ENCODE measurements at places on chromosomes 6 and 20.
A peak's percentile ranks its signal among the peaks of the same experiment; 100 is the strongest.

DNA sequence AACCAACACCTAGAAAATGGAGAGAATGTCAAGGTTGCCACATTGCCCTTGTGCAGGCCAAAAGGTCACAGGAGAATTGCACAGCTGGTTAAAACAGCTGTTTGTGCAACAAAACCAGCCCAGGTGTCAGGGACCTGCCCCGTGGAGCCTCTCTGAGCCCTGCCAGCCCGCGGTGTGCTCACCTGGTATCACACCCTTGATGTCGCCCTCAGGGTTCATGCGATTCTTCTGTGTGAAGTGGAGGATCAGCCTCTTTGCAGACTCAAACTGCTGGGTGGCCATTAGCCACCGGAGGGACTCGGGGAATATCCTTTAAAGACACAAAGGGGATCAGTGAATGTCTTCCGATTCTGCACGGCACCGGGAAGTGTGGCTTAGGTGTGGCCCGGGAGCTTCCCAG is 39.2 kb downstream of the PSMG4 start:
- DNase-seq, result no peak

- no peak for DNase-seq
Measured at GRCh38 chr6:100230115-100230952, 234.4 kb downstream of the SIM1 start.

DNA sequence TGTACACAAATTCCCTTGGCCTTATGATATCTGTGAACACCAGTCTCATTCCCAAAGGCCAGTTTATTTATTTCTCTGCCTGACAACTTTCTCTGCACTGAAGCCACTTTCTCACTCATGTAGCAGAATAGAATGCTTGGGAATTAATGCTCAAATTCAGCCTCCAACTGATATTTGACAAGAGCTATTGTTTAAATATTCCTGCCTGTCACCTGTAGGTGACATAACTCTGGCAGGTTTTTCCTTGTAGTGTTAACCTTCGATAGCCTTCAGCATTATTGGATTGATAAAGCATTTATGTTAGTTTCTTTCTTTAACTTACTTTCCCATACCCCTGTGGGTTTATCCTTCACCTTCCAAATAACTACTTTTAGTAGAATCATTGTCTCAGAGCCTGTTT is 1183.2 kb upstream of the ADGRB3 start:
- no peak for DNase-seq

DNA sequence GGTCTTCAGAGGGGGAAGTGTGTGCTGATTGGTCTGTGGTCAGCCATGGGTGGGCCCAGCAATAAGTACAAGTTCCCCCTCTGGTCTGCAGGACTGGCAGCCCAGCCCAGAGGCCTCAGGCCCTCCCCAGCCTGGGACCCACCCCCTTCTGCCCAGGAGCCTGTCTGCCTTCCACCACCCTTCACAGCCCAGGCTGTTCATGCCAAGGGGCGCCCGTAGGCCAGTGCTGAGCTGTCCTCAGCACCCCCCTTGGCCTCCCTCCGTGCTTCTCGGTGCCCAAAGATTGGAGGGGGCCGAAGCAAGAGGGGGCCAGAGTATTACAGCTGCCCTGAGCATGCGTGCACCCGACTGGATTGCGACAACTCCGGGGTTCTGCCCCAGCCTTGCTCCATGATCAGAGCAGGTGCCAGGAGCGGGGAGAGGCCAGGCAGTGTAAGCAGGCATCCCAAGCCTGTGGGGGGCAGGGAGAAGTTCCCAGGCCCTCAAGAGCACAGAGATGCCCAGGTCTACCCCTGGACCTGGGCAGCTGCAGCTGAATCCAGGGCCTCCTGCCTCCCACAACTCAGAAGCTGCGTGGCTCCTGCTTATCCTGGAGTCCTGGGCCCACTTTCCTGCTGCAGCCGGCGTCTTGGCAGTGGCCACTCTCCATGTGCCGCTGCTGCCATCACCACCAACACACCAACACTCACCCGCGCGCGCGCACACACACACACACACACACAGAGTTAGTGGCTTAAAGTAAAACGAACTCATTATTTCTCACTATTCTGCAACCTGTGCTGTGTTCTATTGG is 33.3 kb downstream of the CST9L start:
- DNase-seq, result no peak

DNA sequence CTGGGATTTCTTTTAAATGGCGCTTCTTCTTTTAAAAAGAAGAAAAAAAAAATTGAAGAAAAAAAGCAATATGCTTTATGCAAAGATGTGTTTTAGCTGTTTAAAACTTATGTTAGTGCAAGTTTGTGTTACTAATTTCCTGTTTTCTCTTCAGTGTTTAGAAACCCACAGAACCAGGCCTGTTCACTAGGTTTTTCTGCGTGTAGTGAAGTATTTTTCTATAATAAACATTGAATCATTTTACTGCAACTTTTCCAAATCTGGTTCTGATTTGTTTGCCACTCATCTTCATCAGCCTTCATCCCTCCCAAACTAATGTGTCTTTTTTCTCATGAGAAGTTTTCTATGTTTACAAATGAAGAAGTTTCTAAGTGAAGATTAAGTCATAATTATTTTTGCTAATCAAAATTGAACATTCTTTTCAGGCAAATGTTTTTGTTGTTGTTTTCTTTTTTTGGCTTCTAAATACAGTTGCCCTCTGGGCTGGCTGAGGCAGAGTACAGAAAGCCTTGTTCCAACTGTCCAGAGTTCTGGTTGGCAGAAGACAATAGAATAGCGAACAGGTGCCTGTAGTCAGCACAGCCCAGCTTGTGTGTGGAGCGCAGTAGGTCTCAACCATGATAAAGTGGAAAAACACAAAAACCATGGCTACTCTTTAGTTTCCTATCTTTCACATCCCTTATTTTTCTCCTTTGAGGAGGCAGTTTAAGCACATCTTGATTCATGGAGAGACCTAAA is 14.5 kb downstream of the ZNF76 start:
- no peak for DNase-seq

GRCh38 chr6:135183002-135183531 is 2.0 kb downstream of the MYB start:
- DNase-seq, result peak; percentile 63

DNA sequence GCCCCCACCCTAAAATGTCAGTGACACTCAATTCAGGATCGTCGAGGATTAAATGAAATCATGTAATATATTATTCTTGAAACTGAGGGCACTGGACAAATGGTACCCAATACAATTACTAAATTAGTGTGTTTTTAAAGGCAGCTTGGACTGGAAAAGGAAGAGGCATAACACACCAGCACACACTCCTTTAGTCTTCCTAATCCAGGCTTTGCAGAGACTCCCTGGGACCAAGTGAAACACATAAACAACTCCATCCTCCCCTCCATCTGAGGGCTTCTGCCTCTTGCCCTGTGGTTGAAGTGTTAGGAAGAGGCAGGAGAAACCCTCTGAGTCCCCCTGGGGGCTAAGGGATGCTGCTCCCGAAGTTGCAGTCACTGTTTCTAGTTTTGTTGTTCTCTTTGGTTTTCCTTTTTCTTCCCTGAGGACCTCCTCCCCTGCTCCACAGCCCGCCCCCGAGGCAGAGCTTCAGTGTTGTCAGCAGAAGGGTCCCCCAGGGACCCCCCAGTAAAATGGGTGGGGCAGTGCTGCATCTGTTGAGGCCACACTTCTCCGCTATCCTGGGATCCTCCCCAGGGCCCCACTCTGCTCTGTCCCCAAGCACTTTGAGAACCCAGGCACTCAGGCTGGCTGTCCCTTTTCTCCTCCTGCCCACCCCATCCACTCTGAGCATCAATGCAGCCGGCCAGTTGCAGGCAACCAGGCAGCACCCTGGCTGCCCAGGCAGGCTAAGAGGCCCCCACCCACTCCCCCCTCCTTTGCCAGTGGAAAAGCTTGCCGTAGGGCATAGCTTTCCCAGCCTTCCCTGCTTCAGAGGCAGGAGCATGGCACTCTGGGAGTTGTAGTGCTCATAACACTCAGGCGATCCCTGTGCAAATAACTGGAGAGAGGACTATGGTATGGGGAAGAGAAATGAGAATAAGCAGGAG is 5.9 kb downstream of the TMEM63B start:
- no peak for DNase-seq

DNA sequence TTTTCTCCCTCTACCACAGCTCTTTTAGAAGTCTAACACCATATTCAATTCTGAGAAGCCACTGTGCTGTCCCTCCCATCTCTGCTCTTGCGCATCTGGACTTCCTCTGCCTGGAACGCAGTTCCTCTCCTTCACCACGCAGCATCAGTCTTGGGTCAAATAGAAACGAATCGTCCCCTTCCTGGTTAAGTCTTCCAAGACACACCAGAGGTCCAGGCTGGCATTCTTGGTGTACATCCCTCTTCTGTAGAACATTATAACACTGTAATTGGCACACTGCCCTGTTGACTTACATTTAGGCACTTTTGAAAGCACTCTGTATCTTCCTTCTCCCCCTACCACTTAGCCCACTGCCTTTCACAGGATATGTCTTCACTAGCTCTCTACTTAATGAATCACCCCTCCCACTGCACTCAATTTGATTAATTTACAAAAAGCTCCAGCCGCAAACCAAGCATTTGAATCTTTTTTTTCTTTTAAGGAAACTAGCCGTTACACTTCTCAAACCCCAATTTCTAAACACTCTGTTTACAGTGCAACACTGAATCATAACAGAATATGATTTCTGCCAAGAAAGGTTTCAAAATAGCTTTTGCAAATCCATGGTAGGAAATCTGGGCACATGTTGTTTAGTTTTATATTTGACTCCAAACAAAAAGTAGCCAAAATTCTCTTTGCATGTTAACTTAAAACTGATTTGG is 140.8 kb upstream of the CARMIL1 start:
- DNase-seq, result peak; percentile 29

- DNase-seq, result no peak
Measured at GRCh38 chr6:75458895-75459294, 34.7 kb downstream of the FILIP1 start.

- DNase-seq, result no peak
Measured at GRCh38 chr6:47478233-47479139, 897 bp downstream of the CD2AP start.

DNA sequence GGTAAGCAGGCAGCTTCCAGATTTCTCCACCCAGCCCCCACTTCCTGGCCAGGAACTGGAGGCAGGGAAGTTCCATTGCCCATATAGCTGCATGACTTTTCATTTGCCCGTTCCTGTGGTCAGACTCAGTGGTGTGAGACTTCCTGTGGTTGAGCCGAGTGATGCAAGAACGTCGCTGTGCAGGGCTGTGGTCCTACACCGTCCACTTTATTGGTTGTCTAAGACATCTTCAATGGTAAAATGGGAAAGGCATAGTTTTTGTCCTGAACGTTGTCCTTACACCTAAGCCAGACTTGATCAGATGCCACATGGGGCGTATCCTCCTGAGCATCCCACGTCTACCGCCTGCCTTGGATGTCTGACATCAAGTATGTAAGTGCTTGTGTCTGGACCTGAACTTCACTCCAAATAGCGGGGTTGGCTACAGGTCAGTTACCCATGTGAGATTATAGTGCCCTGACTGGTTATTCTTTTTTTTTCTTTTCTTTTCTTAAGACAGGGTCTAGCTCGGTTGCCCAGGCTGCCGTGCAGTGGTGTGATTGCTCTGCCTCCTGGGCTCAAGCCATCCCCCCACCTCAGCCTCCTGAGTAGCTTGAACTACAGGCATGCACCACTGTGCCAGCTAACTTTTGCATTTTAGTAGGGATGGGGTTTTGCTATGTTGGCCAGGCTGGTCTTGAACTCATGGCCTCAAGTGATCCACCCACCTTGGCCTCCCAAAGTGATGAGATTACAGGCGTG is 25.9 kb upstream of the GTSF1L start:
- no peak for DNase-seq

- no peak for DNase-seq
Measured at GRCh38 chr6:72290620-72291019, 331.2 kb upstream of the KCNQ5 start.

All from stimulated activated CD4-positive, alpha-beta T cell treated with anti-CD3 and anti-CD28 coated beads, Interleukin-15, amount 100 ng/mL, for 1 hour (primary cell).